GM23338 (cell line): ENCODE measurements at places on chromosomes 5 and 9.

DNA sequence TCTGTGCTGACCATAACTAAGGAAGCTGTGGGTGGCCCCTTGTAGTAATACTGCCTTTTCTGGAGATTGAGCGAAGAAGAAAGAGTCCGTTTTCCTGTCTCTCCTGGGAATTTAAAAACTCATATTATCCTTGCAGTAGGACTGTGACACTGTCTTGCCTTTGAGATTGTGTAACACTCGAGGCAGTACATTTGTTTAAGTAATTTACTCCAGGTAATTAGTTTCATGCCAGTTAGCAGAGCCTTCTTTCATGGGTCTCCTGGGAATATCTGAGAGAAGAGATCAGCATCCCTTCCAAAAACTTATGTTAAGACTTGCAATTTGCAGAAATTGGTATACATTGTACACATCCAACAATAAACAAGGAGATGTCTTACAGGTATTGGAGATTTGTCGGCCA, 405.6 kb downstream of the DMRT2 start:
- DNase-seq: no peak
- H3K4me3 ChIP-seq: no peak overlapping the region
- no peaks in the 10 kb centered on the region for H3K36me3 ChIP-seq
- H3K27me3 ChIP-seq: no peaks in the 10 kb centered on the region
- H3K27ac ChIP-seq: no peak overlapping the region

GRCh38 chr5:164934561-164934960, 1429.1 kb downstream of the MAT2B start:
- peak; percentile 46 for DNase-seq
- no peaks in the 10 kb centered on the region for H3K36me3 ChIP-seq
- H3K4me3 ChIP-seq: no peak overlapping the region
- no peaks in the 10 kb centered on the region for H3K4me1 ChIP-seq
- no peaks in the 10 kb centered on the region for H3K27me3 ChIP-seq

GRCh38 chr5:97133101-97133500, 9.3 kb downstream of the LIX1 start:
- H3K27me3 ChIP-seq: no peaks in the 10 kb centered on the region
- no peak overlapping the region for H3K4me3 ChIP-seq
- H3K36me3 ChIP-seq: no peaks in the 10 kb centered on the region
- H3K4me1 ChIP-seq: peaks cover 8% of the 10 kb centered on the region
- no peak for DNase-seq

- no peaks in the 10 kb centered on the region for H3K27me3 ChIP-seq
- H3K4me3 ChIP-seq: no peak overlapping the region
- H3K4me1 ChIP-seq: no peaks in the 10 kb centered on the region
- H3K36me3 ChIP-seq: no peaks in the 10 kb centered on the region
- no peak for DNase-seq
These were observed 217.5 kb downstream of the DRD1 start for GRCh38 chr5:175226506-175226905.
